ENCODE measurements at places on chromosomes 6 and 20.

DNA sequence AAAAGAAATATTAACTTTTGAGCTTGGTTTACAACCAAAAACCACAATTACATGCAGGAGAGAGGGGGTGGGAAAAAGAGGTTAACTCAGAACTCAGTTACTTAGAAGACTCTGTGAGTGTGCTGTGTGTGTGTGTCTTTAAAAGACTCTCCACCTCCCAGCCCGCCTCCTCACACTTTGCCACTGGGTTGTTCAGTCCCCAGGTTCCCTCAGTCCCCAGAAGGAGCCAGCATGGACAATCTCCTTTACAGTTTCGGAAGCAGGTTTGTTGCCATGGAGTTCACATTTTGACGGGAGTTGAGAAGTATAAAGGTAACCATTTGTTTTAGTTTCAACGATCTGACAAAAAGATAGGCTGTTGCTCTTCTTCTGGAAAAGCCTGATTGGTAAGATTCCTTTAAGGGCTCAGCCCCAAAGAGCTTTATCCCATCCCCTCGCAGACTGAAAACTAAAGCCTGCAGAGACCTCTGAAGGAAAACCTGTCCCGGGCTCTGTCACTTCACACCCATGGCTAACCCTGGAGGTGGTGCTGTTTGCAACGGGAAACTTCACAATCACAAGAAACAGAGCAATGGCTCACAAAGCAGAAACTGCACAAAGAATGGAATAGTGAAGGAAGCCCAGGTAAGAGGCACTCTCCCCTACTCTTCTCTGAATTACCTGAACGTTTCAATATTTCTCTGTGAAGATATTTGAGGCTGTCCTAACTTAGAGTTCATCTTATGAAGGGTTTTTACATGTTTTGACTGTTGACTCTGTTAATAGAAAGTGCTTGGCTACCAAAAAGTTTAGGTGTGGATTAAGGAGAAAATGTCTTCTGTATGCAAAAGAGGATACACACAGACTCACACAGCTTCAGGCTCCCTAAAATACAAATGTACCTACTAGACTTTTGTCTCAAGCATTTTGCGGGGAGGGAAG, at the start of gene SPTLC3:
Gene SPTLC3, plus strand, starts transcription at position 212 of the 921 bp plus-strand sequence. Its CDS starts 296 bp downstream, at position 508.
- DNase-seq, result no peak

GRCh38 chr6:139284789-139285188, 7.0 kb downstream of the TXLNB start:
- DNase-seq, result no peak

- no peak for DNase-seq
These were observed 43.4 kb downstream of the QKI start for GRCh38 chr6:163457637-163458561.

- DNase-seq, result no peak
These were observed 229.3 kb downstream of the QKI start for GRCh38 chr6:163643866-163644265.

GRCh38 chr6:105282631-105283585, 103.1 kb upstream of the POPDC3 start:
- no peak for DNase-seq

DNA sequence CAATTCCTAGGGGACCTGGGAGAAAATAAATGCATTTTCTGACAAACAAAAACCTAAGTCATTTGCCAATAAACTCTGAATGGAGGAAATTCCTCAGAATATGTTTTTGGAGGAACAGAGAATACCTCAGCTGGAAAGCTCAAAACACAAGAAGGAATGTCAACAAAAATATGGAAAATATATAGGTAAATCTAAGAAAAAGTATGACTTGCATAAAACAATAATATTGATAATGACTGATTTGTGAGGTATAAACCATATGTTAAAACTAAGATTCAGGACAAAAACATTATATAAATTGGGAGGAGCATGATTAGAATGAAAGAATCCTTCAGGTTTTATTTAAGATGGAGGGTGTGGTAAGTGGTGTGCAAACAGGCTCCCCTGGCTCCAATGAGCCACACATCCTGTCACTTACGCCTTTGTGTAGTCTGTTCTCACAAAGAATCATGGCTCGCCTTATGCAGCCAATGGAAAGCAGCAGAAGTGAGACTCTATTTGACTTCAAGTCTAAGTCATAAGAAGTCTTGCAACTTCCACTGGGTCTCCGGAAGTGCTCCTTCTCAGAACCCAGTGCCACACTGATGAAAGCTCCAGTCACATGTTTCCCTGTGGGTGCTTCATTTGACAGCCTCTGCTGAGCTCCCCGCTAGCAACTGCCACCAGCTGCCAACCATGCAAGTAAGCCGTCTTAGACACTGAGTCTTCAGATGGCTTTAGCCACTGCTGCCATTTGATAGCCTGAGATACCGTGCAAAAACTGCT, 8.1 kb downstream of the CFAP61 start:
- no peak for DNase-seq

DNA sequence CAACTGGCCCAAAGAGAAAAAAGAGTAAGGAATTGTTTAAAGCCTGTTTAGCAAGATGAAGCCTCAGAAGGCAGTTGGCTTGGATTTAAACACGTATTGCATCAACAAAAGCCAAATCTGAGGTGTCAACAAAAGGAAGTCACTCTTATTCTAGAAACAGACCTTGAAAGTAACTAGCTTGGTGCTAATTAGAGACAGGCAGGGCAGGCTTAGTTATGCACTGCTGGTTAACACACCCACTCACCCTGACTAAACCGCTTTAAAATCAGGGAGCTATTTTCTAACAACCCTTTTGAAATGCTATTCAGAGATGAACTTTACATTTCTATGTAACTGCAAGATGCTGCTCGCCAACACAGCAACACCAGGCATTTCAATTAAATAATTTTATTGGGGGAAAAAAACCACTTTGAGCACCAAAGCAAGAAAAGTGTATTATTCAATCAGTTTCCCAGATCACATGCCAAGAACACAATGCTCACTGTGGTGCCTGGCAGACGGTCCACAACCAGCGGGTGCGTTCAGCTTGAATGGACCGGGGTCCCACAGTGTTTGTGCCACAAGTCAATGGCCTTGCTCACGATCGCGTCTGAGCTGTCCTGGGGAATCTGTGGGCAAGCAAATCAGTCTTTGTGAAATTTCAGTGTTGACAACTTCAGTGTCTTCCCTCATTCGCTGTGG, 23.6 kb downstream of the TBC1D7 start:
- no peak for DNase-seq

- no peak for DNase-seq
These were observed 35.7 kb upstream of the ID1 start for GRCh38 chr20:31569163-31570020.

- no peak for DNase-seq
These were observed 824 bp downstream of the MPC1 start for GRCh38 chr6:166381733-166382499.

DNA sequence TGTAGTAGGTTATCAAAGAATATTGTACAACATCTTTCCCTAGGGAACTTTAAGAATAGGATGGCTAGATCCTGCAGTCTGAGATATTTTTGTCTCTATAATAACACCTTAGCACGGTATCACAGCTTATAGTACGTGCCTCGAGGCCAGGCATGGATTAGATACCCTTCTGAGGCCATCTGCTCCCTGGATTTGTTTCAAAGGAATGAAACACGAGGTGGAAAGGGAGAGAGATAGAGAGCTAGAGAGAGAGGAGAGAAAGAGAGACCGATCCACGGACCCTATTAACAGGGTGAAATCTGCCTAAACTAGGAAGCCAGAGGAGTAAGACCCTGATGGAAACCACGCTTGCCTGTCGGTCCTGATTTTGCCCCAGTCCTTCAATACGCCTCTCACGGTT, 92.5 kb downstream of the CD83 start:
- no peak for DNase-seq

DNA sequence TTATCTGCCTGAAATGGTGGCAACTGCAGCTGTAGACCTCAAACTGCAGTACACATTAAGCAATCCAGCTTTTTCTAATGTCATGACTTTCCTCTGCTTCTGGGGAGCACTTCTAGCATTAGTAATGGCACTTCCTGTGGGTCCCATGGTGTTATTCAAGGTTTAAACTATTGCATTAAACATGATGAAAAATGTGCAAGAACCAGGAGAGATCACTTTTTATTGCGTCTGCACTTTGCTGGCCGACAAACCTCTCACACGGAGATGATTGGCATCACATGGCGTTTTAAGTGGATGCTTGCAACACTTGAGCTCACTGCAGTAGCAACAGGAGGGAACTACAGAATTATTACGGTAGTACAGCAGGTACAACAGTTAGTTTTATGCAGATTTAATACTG, 148.4 kb downstream of the HIVEP2 start:
- no peak for DNase-seq

- DNase-seq, result no peak
These were observed 808.3 kb upstream of the MAN1A1 start for GRCh38 chr6:120157873-120158272.

GRCh38 chr6:21522143-21522747, 71.3 kb upstream of the SOX4 start:
- DNase-seq, result no peak

- no peak for DNase-seq
These were observed 103.8 kb downstream of the PKHD1 start for GRCh38 chr6:51983564-51983963.

- DNase-seq, result no peak
These were observed 256.7 kb upstream of the TCF21 start for GRCh38 chr6:133632206-133632605.

- DNase-seq, result no peak
These were observed 225.6 kb downstream of the PLCB1 start for GRCh38 chr20:8357703-8358102.

GRCh38 chr6:134267917-134268361, 50.0 kb downstream of the SGK1 start:
- peak; percentile 87 for DNase-seq

DNA sequence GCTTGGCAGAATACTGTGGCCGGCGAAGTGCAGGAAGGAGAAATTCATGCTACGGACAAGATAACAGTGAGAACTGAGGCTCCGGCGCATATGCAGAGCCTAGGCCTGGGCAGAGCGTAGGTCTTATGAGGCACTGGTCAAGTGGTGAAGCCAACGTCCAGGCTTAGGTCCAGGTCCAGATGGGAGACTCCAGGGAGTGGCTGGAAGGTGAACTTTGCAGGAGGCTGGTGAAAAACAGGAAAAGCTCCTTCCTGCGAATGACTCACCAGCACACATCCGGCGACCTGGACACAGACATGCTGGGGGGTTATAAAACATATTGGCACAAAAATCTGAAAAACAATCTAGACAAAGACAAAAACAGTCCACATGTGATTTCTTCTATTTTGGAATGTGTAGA, 15.4 kb downstream of the C6orf141 start:
- peak; percentile 53 for DNase-seq

DNA sequence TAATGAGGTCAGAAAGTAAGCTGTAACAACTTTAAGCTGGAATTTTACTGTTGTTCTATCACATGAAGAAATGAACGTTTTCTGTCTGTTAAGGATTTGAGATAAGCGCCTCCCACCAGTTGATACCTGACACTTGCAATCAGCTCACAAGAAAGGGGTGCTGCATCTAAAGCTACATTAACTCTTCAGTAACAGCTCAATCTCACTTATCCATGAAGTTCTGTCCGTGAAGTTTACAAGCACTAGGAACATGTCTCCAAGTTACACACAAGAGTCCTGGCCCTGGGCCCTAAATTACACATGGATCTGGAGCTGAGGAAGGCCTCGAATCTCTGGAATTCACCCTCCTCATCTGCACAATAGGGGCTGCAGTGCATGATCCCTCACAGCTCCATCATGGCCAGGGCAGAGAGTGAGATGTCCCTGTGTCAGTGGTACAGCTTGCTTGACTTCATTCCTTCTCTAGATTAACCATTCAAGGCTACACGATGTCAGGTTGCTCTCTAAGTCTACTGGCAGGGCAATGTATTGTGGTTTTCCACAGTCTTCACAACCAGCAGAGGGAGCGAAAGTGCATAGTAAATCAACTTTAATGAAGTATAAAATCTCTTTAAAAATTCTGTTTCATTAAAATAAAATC, 182.4 kb upstream of the MCHR2 start:
- DNase-seq, result peak; percentile 2

- no peak for DNase-seq
These were observed 128.7 kb downstream of the LY86 start for GRCh38 chr6:6716998-6717763.

DNA sequence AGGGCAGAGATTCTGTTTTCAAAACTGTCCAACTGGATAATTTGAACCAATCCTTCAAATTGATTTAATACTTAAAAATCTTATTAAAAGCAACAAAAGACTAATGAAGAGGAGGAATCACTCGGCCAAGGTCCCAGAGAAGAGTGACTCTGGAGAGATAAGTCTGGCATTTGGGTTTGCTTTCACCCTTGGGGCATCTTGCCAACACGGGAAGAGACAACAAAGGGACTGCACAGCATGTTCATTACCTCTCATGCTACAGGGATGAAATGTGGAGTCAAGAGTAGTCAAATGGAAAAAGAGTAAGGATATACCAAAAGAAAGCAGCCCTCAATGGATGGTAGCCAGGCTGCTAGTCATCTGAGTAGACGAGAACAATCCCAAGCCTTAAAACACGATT, 68.2 kb downstream of the KHDRBS2 start:
- DNase-seq, result no peak

- no peak for DNase-seq
These were observed 20.5 kb upstream of the DSN1 start for GRCh38 chr20:36794116-36794474.

DNA sequence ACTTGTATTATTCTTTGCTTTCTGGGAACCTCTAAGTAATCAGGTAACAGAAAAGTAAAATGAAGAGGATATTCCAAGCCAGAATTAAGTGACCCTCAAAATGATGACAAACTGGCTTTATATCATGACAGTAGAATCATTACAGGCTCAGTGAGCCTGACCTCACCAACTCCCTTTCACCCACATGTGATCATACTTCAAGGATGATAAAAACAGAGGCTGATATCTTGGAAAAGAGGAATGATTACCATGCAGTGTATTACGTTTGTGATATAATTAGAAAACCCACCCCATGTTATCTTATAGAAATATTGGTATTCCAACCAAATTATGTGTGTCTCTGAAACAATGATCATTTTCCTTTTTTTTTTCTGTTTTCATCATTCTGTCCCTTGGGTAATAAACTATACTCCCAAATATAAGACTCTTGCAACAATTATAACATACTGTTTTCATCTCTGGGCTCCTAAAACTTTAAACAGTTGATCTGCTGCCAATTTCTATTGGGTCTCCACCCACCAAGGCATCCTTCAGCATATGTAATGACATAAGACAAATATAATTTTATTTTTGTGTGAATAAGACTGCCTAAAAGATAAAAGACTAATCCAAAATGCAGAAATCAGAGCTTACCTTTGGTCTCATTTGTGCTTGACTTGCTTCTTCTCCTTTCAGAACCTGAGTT, 115.7 kb downstream of the DST start:
- no peak for DNase-seq

Data from COLO829 (cell line).